Activated naive CD8-positive, alpha-beta T cell treated with anti-CD3 and anti-CD28 coated beads for 36 hours (primary cell): ENCODE measurements at places on chromosomes 2 and 18. TPM values are rescaled to one million over a fixed set of nuclear protein-coding genes. Genes with fewer than 3 reads are reported as not detected.

Gene GALNT1
- total RNA-seq, result 51.8 TPM

Gene ANKRD62
- total RNA-seq, result not detected

Gene SCN7A
- not detected for total RNA-seq

Gene MOCOS
- total RNA-seq, result 0.14 TPM

Gene MYCN
- 0.16 TPM for total RNA-seq

Gene CBLN2
- total RNA-seq, result not detected

Gene REG3A
- not detected for total RNA-seq

Gene MYO5B
- not detected for total RNA-seq

Gene POU3F3
- total RNA-seq, result not detected

Gene B4GALT6
- total RNA-seq, result 3.2 TPM

Gene RTP5
- total RNA-seq, result not detected

Gene CYRIA
- total RNA-seq, result 0.14 TPM

Gene ATP6V1B1
- not detected for total RNA-seq

Gene ARHGAP15
- total RNA-seq, result 45.2 TPM

Gene ITGB1BP1
- 171 TPM for total RNA-seq

Gene TCF23
- not detected for total RNA-seq

Gene SPR
- total RNA-seq, result 13.9 TPM

Gene MRPL44
- total RNA-seq, result 53.0 TPM

Gene RAD51AP2
- total RNA-seq, result not detected

Gene C2orf66
- total RNA-seq, result not detected

Gene GALNT13
- 0.16 TPM for total RNA-seq

Gene CTAGE1
- not detected for total RNA-seq

Gene CEBPZOS
- 38.8 TPM for total RNA-seq

Gene CYTIP
- total RNA-seq, result 302 TPM

Gene NRP2
- total RNA-seq, result 1.1 TPM

Gene OSR1
- not detected for total RNA-seq

Gene UCN
- 1.6 TPM for total RNA-seq

Gene TUBA4B
- total RNA-seq, result not detected

Gene IRS1
- 4.4 TPM for total RNA-seq

Gene MYO3B
- total RNA-seq, result 0.08 TPM

Gene AOX1
- total RNA-seq, result 0.19 TPM

Gene DNER
- total RNA-seq, result not detected

Gene VWC2L
- not detected for total RNA-seq

Gene ABI2
- 36.3 TPM for total RNA-seq

Gene DSG1
- not detected for total RNA-seq

Gene REL
- total RNA-seq, result 62.4 TPM

Gene ST6GAL2
- not detected for total RNA-seq

Gene POLE4
- total RNA-seq, result 59.9 TPM

Gene ITGB6
- total RNA-seq, result not detected

Gene VPS4B
- 43.3 TPM for total RNA-seq

Gene FAM124B
- 0.46 TPM for total RNA-seq

Gene GKN2
- not detected for total RNA-seq

Gene ALPP
- not detected for total RNA-seq

Gene NOSTRIN
- total RNA-seq, result not detected

Gene AFG3L2
- total RNA-seq, result 80.7 TPM

Gene AQP12B
- not detected for total RNA-seq

Gene CPLX4
- total RNA-seq, result not detected

Gene MOGAT1
- not detected for total RNA-seq

Gene RAX
- total RNA-seq, result not detected

Gene PER2
- total RNA-seq, result 17.5 TPM

Gene VWA3B
- total RNA-seq, result not detected

Gene ARHGEF33
- total RNA-seq, result 0.47 TPM

Gene ATP8B1
- 1.4 TPM for total RNA-seq

Gene RGPD4
- total RNA-seq, result 0.64 TPM

Gene DNMT3A
- total RNA-seq, result 90.7 TPM

Gene GCG
- not detected for total RNA-seq

Gene IKZF2
- total RNA-seq, result 12.9 TPM

Gene SESTD1
- total RNA-seq, result 5.7 TPM

Gene LIPG
- 0.64 TPM for total RNA-seq
